Activated gamma-delta T cell treated with Interleukin-2 at 50 U/mL for 16 hours (primary cell): ENCODE measurements at places on chromosomes 1 and 21.
A peak's percentile ranks its signal among the peaks of the same experiment; 100 is the strongest.

- DNase-seq: no peak
These were observed 2.9 kb downstream of the BRINP3 start for GRCh38 chr1:190474650-190475211.

- DNase-seq: no peak
These were observed 10.5 kb upstream of the DNAJB4 start for GRCh38 chr1:77994117-77994705.

DNA sequence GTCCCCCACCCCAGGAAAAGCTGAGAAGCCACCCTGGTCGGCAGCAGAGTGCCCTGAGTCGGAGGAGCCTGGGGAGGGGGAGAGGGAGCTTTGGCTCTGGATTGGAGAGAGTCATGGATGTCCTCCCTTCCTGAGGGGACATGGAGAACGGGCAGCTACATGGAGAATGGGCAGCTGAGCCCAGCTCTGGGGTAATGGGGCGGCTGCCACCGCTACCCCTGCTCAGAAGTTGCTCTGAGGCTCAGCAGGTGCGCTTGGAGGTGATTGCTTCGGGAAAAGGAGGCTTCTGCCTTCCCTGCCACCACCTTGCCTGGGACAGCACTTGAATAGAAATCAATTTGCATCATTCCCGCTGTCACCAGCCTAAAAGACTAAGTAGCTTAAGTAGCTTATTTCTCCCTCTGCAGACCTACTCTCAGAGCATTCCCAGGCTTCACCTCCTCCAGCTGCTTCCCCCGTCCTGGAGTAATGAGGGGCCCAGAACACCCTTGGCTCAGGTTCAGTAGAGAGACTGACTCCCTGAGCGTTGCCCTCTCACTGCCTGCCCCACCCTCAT, 8.3 kb downstream of the DISP3 start:
- DNase-seq: no peak

DNA sequence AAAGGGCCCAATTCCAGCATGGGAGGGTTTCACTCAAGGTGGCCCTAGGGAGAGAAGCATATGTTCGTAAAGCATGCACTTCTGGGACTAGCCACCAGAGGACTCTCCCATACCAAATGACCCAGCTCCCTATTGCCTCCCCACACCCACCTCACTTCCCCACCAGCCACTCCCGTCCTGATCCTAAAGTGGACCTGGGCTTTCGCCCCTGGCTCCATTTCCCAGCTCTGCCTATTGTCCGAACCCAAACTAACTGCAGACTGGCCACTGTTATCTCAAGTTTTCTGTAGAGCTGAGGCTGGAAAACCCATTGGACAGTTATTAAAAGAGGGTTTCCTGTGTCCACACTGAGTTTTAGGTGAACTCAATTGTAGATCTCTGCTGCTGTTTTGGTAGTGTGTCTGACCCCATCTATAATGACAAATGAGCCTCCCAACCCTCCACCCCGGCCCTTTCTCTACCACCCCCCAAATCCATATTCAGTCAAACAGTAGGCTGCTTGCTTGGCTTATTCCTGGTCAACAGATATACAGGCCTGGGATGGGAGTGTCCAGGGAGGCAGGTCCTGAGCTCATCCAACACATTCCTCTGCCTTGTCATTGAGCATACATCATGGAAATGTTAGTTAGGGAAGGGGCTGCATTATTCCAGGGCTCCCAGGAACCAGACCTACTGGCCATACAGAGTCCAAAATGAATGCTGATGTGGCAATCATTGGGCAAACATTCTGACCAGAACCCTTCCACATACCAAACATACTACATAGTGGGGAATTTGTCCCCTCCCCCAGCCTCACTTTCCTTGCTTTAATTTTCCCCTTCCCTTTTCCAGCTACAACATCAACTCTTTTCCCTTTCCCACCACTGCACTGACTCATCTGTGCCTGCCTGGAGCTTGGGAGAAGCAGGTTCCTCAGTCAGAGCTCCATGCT, 59.2 kb downstream of the ABCA4 start:
- DNase-seq: peak; percentile 24

GRCh38 chr21:30081506-30081905, 85.1 kb downstream of the CLDN17 start:
- no peak for DNase-seq

DNA sequence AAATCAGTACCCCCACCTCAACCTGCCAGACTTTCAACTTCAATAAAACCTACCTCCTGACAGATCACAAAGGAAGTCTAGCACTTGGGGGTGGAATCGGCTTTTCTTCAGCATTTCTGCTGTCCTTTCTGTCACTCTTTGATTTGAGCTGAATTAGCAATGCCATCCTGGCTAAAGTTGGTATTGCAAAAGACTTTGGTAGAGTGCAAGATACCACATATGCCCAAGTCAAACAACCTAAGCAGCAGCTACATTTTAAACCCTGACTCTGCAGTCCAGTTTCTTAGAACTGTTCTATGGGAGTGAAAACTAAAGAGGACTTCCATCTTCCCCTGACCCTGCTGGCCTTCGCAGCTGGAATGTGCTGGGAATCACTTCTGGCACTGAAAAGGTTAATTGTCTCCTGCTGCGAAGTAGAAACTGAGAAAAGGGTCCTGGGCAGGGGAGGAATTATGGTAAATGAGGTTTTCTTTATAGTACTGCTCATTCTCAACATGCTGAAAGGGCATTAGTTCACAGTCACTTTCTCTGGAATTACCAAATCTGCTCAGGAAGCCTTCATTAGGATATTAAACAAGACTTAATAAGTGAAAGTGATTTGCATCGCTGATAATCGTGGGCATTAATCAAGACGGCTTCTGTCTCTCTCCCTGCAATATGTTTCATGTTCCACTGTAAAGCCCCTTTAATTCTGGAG, 126.2 kb upstream of the SMYD2 start:
- DNase-seq: no peak

- DNase-seq: no peak
These were observed 18.2 kb upstream of the RC3H1 start for GRCh38 chr1:174040387-174040786.

DNA sequence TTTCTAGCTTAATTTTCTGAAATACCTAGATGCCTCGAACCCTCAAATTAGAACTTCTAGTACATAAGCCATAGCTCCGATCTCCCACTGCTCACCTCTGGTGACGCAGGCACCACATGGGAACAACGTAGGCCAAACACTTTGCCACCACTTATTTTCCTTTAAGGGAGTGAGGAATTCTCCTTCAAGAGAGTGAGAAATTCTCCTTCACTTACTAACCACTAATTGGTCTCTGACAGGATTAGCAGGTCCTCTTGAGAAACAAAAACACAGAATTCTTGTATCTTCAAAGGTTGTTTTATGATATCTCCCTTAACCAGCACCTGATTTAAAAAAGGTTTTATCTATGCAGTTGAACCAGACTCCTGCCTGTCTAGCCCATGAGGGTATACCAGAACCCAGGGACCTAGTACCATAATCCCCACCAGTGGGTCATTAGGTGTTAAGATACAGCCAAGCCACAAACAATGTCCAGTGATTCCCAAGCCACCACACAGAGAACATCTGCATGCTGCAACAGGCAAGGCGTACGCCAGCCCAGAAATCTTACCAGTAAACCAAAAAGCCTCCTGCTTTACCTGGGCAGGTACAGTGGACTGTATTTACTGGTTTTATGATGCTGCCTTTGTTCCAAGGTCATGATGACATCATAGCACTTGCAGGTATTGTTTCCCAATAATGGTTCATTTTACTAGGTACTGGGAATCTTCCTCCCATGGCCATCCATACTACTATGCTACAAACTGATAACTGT, 20.3 kb upstream of the CXADR start:
- DNase-seq: no peak

DNA sequence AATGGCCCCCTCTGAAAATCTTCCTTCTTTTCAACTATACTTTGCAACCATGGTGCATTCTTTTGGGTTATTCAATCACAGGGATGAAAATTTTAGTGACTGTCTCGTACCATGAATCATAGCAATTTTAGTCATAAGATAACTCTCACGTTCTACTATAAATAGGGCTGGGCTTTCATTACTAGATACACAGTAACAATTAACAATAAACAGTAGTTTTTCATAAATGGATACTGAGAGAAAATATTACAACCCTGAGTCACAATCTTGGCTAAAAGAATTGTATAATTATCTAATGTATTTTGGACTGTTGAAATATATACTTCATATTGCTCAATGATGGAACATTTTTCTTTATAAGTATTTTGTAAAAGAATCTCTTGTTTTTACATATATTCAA, 96.1 kb downstream of the TEX35 start:
- DNase-seq: no peak

DNA sequence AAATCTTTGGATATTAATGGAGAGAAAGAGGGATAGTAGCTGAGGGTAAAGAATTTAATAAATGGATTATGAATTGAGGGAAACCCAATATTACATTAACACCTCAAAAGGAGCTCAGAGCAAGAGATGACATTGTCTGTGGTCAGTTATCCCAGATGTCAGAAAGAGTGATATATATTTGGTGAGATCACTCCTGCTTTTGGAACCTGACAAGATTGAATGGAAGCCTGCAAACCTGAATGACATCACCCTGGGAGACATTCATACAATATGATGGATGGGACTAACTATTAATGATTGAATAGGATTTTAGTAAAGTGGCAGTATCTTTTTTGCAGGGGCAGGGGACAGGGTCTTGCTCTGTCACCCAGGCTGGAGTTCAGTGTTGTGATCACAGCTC, 6.8 kb upstream of the IFI6 start:
- no peak for DNase-seq

GRCh38 chr1:197904126-197904787, 1.8 kb downstream of the C1orf53 start:
- DNase-seq: no peak

- DNase-seq: no peak
These were observed 208.1 kb downstream of the PATJ start for GRCh38 chr1:61950418-61950817.

- DNase-seq: no peak
These were observed 190.8 kb downstream of the PDE4B start for GRCh38 chr1:65983500-65983899.

DNA sequence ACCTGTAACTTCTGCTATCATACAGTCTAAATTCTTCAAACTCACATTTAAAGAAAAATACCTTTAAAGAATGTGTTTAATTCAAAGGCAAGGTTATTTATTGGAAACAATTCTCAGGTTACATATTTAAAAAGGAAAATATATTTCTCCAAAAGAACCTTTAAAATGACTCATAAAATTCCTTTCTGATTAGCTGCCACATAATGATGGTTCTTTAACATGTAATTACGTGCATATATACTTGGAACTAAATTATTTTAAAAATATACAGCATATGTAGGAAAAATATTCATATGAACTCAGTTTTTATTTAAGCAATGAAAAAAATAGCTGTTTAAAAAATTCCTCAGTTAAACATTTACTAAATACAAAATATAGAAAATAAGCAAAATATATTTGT, 173.6 kb downstream of the COP1 start:
- no peak for DNase-seq
